ENCODE measurements at places on chromosomes 4 and X.

GRCh38 chrX:131595120-131595519, 51.2 kb downstream of the OR13H1 start:
- peak; percentile 0 for DNase-seq

DNA sequence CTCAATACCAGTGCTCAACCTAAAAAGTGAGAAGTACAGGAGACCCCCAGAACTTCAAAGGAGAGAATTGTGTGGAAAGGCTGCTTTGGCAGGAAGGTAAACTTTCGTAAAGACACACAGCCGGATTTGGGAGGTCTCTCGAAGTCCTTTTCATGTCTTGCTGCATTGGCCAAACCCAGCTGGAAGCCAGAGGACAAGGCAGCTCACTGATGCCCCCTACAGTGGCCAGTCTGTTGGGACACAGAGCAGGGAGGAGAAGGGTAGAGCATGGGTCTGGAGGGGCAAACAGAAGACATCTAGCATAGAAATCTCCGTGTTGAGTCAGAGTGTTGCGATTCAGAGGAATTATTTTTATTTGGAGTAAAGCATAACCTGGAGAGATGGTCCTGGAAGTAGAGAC, 198.9 kb downstream of the ANK2 start:
- peak; percentile 3 for DNase-seq

DNA sequence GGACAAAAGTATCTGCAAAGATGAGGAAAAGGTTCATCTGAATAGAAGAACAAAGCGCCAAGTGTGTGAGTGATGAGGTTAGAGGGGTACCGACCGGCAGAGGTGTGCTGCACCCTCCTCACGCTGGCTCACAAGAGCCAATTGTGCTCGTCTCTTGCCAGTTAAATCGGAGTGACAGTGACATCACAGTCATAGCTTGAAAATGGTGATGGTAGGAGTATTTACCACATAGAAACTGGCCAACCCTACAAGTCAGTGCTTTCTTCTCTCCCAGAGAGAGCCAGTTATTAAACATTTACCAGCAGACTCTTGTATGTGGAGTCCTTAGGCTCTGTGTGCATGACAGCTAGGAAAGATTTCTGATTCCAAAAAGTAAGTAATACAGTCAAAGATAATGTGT, 32.4 kb downstream of the CLDN22 start:
- DNase-seq, result no peak

- DNase-seq, result peak; percentile 92
Observed at GRCh38 chr4:8274765-8275547, 5.4 kb downstream of the HTRA3 start.

GRCh38 chr4:80751200-80751599, 279.3 kb upstream of the BMP3 start:
- DNase-seq, result no peak

DNA sequence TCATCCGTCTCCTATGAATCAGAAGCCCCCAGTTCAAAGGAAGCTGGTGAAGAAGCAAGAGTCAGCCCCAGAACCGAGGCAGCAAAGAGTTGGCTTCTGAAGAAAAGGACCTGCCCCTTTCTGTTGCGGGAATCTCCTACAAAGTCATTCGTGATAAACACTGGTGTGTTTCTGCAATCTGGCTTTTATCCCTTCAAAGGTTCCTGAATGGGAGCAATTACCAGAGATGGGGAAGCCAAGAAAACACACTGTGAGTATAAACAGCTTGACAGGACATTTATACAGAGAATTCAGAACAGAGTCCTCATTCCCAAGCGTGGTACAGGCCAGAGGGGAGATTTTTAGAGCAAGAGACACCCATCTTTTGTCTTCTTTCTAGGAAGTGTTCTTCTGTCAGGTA, 226.8 kb upstream of the LNX1 start:
- DNase-seq, result no peak

DNA sequence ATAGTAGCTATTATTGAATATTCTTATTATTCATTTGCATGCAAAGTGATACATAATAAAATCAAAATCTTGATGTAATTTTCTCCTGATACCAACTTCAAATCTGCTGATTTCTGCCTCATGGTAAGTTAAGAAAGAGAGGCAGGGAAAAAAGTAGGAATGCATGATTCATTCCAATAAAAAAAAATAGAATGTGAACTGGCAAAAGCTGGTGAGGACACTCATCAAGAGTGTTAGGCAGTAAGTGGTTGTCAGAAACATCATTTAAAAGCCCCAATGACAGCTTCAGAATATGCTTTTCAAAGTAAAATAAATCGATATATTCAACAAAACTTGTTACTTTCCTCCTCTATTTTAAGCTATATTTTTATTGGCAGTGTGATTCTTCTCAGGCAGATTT, 979.1 kb downstream of the TECRL start:
- no peak for DNase-seq

- DNase-seq, result no peak
Observed at GRCh38 chr4:107388736-107389274, 331.2 kb downstream of the PAPSS1 start.

- DNase-seq, result no peak
Observed at GRCh38 chr4:105453550-105454205, 20.2 kb downstream of the PPA2 start.

DNA sequence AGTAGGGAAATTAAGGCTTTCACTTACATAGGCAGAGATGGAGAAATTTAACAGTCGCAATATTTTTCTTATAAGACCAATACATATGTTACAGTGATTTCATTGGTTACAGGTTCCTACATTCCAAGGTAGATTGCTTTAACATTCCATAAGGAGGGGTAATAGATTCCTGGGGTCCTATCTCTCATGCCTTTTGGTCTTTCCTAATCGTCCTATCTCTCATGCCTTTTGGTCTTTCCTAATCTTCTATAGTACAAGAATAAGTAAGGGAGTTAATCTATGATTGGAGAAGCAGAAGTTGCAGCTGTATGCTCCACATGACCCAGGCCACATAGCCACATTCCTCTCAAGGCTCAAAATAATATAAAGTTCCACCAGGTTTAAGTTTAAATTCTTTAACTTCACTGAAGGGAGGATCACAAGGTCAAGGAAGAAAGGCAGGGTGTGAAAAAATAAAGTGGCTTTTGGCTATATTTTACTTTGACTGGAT, 285.0 kb upstream of the BOD1L1 start:
- DNase-seq, result no peak

- no peak for DNase-seq
Observed at GRCh38 chr4:4871573-4872313, 12.3 kb downstream of the MSX1 start.

DNA sequence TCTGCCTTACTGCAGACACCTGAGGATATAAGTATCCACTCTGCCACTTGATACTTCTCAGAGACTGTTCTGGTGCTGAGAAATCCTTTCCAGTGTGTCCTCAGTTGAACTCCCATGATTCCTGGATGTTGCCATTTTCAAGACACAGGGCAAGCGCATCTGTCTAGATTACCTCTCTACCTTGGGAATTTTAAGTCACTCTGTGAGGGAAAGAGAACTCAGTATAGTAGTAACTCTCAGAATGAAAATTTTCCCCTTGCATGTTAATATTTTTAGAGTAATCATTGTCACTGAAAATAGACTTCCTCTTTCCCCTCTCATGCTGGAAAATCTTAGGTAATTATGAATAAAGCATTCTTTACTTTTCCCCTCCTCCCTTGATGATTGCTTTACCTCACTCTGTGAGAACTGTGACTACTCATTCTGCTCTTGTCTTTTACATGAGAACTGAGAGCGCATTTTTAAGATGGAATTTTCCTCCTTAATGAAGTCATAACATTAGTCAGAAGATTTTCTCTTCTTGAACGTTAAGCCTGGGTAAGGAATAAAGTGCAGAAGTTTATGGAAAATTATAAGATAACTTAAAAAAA, 45.0 kb downstream of the TET2 start:
- DNase-seq, result no peak

GRCh38 chr4:132669786-132670185, 479.3 kb upstream of the PCDH10 start:
- DNase-seq, result no peak

- DNase-seq, result no peak
Observed at GRCh38 chrX:108033890-108034289, 11.0 kb upstream of the VSIG1 start.

DNA sequence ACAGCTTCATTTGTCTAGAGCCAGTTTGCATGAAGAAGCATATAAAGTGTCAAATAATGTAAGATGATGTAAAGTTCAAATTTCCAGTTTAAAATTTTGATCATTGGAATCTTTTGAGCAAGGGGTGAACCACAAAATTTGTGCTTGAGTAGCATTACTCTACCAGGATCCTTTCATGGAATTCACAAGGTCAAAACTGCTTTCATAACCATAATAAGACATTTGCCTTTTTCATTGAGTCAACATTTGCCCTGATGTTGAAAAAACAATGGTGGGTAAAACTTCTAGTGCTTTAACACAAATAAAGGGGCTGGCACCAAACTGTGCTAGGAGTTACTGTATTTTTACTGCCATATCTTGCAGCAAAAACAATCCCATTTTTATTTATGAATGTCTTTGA, 142.2 kb downstream of the GLRA3 start:
- DNase-seq, result no peak

GRCh38 chrX:68994135-68994890, 165.5 kb downstream of the EFNB1 start:
- no peak for DNase-seq

- peak; percentile 17 for DNase-seq
Observed at GRCh38 chrX:19046343-19047215, 62.7 kb upstream of the PHKA2 start.

GRCh38 chr4:104860238-104861123, 286.2 kb upstream of the TET2 start:
- peak; percentile 1 for DNase-seq

DNA sequence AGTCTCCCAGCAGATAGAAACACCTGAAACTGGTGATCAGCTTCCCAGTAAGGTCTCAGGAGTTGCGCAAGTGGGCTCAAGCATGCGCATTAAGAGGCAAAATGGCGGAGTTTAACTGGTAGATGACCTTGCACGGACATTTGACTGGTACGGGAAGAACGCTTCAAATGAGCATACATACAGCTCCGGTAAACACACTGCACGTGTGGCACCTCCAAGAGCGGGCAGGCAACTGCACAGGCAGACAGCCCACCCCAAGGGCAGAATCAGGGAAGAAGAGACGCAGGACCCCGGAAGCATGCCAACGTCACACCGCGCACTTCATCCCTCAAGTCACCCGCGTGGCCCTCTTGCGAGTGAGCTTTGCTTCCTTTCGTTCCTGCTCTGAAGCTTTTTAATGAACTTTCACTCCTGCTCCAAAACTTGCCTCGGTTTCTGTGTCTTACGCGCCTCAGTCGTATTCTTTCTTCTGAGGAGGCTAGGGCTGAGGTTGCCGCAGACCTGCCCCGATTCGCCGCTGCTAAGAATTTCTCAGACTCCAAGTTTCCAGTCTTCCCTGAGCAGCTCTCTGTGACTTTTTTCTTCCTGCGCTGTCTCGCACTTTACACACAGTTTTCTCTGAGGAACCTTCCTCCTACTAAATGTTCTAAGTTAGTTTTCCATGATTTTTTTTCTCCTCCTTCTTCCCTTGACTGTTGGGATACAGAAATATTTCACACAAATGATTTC, 180.7 kb upstream of the ZFP42 start:
- no peak for DNase-seq

DNA sequence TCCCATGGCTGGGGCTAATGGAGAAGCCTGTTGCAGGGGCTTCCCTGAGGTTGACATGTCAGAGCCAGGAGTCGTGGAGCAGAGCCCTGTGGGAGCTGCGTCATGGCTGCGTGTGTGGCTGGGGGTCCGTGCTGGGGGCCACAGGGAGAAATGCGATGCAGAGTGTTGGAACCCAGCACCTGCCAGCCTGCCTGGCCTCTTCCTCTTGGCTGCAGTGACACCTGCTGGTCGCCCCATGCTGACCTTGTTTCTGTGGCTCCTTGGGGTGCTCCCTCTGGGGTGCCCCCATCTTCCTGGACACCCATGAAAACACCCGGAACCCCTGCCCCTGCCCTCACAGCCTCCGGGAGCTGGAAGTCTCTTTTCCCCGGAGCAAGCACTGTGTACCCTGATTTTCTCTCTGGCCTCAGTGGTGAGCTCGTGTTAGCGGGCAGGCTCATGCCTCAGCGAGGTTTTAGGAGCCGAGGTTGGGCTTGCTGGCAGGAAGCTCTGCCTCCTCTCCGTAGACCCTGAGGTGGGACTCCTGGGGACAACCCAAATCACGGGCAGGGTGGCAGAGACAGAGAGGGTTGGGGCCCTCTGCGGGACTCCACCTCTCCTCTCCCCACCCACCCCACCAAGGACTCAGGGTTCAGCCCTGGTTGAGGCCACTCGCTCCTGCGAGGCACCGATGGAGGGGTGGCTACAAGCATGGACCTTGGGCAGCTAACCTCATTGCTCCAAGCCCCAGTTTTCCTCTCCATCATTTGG, 103.7 kb downstream of the SORCS2 start:
- DNase-seq, result peak; percentile 22

GRCh38 chrX:65642914-65643491, 24.5 kb upstream of the MSN start:
- DNase-seq, result peak; percentile 43

DNA sequence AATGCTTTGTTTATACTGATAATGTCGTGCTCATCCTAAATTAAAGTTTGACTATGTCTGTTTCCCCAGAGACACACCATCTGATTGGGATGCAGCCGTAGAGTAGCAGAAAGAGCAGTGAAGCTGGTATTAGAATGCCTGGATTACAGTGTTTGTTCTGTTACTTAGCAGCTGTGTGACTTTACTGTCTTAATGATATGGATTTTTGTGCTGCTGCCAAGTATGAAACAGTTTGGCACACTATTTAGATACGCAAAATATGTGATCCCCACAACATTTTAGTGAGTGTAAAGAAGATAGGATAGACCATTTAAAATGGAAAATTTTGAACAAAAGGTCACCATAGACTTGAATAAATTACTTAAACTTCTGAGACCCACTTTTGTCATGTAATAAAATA, 1.2 kb upstream of the CHIC1 start:
- no peak for DNase-seq

GRCh38 chrX:3589474-3589873, 124.0 kb downstream of the PRKX start:
- no peak for DNase-seq

- no peak for DNase-seq
Observed at GRCh38 chrX:97898798-97899197, 1015.1 kb downstream of the RPA4 start.

- no peak for DNase-seq
Observed at GRCh38 chr4:183478926-183479325, 25.9 kb upstream of the ING2 start.

GRCh38 chrX:48848847-48849246, 13.4 kb upstream of the PCSK1N start:
- DNase-seq, result no peak

DNA sequence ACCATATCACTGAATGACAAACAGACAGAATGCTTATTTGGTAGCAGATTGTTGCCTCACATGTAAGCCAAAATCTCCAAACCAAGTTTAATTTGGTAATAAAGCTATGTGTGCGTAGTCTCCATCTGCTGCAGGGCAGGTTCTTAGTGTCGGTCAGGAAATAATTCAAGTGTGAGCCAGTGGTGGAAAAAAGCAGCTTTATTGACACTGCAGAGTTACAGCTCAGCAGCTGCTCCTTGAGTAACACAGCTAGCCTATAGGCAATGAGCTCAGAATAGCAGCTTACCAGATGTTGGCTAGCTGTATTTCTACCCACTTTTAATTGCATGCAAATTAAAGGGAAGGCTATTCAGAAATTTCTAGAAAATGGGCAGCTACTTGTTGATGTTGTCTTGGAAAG, 757.8 kb upstream of the HS3ST1 start:
- no peak for DNase-seq

GRCh38 chrX:112837531-112837930, 3.1 kb downstream of the AMOT start:
- DNase-seq, result no peak

GRCh38 chr4:10159671-10160070, 43.1 kb upstream of the WDR1 start:
- DNase-seq, result no peak

GRCh38 chr4:147407261-147408045, 73.4 kb upstream of the EDNRA start:
- DNase-seq, result no peak
